ENCODE measurements at places on chromosomes 4 and X.

DNA sequence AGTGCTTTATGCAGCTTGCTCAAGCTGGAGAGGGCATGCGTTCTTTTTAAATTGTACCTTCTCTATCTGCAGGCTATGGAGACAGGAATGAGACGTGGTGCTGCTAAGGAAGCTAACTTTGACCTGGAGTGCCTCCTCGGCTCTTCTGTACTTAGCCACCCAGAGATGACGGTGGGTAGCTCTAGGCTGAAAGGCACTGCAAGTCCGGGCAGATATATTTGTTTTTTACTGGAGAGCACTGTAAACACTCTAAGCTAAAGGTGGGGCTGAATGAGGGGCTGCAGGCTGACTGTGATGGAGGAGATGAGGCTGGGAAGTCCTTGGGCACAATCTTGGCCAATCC is 12.1 kb downstream of the ELF4 start:
- no peak for DNase-seq

GRCh38 chrX:39808471-39808917 is 289.3 kb downstream of the BCOR start:
- no peak for DNase-seq

- DNase-seq, result no peak
These were observed 162.3 kb downstream of the BTC start for GRCh38 chr4:74631988-74632387.

- DNase-seq, result no peak
These were observed 568 bp upstream of the CASP6 start for GRCh38 chr4:109703664-109704361.

GRCh38 chr4:125313497-125313896 is 1.3 kb upstream of the FAT4 start:
- DNase-seq, result no peak

- no peak for DNase-seq
These were observed 79.3 kb downstream of the FAM114A1 start for GRCh38 chr4:38946919-38947318.

- no peak for DNase-seq
These were observed 6.4 kb upstream of the UBA1 start for GRCh38 chrX:47187106-47187677.

- DNase-seq, result no peak
These were observed 21.4 kb downstream of the GRSF1 start for GRCh38 chr4:70818173-70818855.

DNA sequence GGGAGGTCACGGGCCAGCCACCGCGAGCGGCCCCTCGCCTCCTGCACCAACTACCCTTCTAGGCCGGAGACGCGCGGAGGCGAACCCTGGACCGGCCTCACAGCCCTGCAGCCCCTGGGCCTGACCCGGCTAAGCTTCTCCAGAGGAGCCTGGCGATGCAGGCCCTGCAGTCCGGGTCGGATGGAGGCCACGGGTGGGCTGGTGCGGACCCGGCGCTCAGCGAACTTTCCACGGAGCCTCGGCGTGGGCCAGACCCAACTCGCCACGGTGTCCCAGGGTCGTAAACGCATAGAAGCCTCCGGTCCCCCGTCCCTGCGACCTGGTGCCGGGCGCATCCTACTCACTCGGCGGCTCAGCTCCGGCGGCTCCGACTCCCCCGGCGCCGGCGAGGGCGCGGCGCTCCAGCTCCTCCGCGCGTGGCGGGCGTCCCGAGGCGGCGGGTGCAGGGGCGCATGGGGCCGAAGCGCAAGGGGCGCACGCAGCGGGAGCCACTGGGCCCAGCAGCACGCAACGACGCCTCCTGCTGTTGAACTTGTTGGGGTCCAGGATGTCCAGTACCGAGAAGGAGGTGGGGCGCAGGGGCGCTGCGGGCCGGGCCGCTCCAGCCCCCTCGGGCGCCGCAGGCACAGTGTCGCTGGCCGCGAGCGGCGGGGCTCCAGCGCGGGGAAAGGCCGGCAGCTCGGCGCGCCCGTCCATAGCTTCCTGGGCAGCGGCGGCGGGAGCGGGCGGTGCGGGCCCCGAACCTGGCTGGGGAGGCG is 427 bp downstream of the NKX1-1 start:
- peak; percentile 30 for DNase-seq

- no peak for DNase-seq
These were observed 66.9 kb upstream of the WDR1 start for GRCh38 chr4:10183462-10183861.

GRCh38 chr4:11623726-11624037 is 195.0 kb upstream of the HS3ST1 start:
- no peak for DNase-seq

- DNase-seq, result peak; percentile 67
These were observed 1.3 kb upstream of the OTUD5 start for GRCh38 chrX:48958635-48959094.

DNA sequence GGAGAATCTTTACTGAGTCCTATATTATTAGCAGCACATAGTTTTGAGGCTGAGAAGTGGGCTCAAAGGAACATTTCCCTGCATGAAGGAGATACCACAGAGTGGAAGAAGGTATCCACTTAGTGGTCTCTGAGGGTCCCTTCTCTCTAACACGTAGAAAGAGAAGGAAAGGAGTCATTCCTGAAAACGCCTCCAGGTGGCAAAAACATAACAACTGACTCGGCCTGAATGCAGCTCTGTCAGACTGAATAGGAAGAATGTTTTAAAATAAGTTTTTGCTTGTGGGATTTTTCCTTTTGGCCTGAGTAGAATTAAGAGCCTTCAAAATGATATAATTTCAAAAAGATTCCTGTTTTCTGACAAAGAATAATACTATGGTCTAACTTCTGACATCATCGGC is 23.3 kb downstream of the RPGR start:
- no peak for DNase-seq

- peak; percentile 79 for DNase-seq
These were observed 1.1 kb downstream of the MAML3 start for GRCh38 chr4:140152751-140153418.

DNA sequence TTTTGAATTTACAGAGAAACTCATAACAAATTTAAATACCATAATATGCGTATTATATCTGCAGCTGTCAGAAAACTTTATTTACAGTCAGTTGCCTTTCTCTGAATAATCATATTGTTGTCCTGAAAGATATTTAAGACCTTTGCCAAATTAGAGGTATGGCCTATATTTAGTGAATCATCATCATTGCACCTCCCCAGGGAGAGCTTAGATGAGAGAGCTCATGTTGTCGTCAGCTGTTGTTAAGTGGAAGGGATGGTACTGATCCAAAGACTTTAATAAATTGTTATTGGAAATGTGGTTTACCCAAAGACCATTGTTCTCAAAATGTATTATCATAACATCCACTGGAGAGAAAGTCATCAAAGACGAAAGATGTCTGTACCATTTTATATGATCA is 128.6 kb downstream of the HTR2C start:
- DNase-seq, result no peak

- DNase-seq, result no peak
These were observed 73.7 kb downstream of the RTL9 start for GRCh38 chrX:110432091-110432905.

Measured in right atrium auricular region (tissue), 2 donors.